ENCODE measurements at places on chromosomes 11 and 22.

- peak; percentile 82 for DNase-seq
Observed at GRCh38 chr11:66328302-66329144, 7.7 kb downstream of the RIN1 start.

DNA sequence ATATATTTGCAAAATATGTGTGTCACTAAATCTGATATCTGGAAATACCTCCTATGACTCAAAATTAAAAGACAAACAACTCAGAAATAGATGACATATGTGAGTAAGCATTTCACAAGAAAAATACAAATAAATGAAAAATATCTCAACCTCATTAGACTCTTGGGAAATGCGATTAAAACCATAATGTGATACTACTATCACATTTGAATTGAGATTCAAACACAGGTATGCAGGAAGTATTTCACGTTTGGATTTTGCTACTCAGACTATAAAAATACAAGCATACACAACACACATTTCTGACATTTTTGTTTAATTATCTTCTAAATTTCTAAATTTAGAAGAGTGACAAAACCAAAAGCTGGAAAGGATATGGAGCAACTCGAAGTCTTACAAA, 811.9 kb upstream of the LRRC4C start:
- DNase-seq = no peak

- DNase-seq = no peak
Observed at GRCh38 chr11:44192462-44193100, 97.1 kb downstream of the EXT2 start.

GRCh38 chr11:132237781-132238180, 867.4 kb downstream of the NTM start:
- no peak for DNase-seq

DNA sequence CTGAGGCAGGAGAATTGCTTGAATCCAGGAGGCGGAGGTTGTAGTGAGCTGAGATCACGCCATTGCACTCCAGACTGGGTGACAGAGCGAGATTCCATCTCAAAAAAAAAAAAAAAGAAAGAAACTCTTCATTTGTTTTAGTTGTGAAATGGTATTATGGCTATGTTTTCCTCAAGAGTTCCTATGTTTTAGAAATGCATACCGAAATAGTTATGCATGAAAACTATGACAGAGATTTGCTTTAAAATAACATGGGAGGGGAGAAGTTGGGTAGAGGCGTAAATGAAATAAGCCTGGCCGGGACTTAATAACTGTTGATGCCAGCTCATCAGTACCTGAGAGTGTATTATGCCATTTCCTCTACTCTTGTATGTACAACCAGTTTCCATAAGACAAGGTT, 48.3 kb downstream of the FEZ1 start:
- DNase-seq = no peak

DNA sequence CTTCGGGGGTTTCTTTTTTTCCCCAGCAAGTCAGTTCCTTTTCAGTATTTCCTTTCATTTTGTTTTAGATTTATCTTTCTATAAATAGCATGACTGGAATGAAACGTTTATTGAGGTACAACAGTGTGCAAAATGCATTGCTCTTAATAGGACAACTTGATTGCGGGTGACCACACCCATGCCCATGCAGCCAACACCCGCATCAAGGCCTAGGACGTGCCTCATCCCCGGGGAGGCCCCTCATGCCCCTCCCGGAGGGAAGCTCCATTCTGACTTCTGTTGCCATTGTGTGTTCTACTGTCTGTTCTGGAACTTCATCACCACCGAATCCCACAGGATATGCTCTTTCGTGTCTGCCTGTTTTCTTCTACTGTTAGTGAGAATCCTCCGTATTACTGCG, 82.2 kb downstream of the RPS6KA4 start:
- DNase-seq = no peak

GRCh38 chr11:46112961-46113607, 8.2 kb downstream of the PHF21A start:
- DNase-seq = no peak

Data from glutamatergic neuron (in vitro differentiated cells).